AG08395 (cell line): ENCODE measurements at places on chromosomes 1 and 21.

- no peak for DNase-seq
Measured at GRCh38 chr1:165543532-165544438, at the start of gene LRRC52. Gene LRRC52, plus strand, starts transcription at chr1:165544000. Its CDS starts 297 bp downstream, at chr1:165544297.

DNA sequence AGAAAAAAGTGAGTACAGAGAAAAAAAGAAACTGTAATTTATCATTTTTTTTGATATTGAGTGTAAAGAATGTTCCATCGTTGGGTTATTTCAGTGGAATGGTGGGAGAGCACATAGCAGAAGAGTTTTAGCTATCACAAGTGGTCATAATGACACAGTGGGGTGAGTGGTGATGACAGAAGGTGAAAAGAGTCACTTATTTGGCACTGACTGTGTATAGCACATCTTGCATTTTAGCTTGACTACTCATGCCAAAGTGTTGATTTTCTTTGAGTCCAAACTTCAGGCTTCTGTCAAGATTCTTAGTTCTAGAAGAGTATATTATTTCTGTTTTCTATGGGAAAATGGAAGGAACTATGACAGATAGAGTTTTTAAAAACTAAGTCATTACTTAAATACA is 261.2 kb downstream of the GRIK1 start:
- no peak for DNase-seq

DNA sequence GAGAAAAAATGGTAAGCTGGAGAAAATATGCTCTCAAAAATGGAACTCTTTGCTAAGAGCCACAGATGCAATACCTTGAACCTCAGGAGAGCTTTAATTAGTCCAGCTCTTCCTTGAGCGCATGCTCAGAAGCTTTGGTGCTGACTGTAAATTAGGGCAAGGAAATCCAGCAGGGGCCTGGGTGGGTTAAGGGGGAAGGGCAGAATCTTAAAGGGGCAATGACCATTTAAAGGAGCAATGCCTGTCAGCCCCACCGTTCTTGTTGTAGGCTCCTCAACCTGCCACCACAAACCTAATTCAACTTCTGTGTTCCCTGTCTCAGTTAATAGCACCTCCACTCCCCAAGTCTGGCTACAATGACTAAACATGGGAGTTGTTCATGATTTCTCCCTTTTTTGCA is 6.8 kb upstream of the SLC22A15 start:
- no peak for DNase-seq

DNA sequence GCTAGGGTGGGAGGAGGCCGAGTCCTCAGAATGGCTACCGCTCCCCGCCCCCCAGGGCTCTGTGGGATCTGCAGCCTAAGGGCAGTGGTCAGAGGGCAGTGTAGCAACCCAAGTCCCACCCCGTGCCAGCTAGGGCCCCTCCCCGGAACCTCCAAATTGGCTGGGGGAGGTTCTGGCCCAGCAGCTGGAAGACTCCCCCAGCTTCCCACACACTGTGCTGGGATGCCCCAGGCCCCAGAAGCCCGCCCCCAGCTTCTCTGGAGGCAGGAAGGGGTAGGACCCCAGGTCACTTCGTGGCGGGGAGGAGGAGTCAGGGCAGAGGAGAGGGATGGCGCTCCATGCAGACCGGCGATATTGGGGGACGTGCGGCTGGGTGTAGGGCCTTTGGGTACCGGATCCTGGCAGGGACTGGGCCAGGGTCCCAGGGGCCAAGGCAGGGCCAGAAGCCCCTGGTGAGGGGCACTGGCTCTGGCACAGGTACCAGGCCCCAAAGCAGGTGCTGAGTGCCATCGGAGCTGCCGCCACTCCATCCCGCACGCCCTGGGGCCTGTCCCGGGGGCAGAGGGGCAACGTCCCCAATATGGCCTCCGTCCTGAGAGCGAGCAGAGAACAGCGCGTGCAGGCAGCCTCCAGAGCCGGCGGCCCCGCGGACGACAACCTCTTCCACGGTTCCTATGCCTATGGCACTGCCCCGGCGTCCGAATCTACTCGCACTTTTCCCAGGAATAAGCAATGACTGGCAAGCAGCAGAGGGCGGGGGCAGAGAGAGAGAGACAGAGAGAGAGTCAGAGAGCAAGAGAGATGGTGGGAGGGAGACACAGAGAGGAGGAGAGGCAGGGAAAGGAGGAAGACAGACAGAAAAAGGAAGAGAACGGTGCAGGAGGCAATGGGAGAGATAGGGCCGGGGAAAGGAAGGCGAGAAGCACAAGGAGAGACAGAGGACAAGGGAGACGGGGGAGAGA is 65.7 kb downstream of the RAP1GAP start:
- no peak for DNase-seq

GRCh38 chr1:91026777-91027176 is 4.9 kb upstream of the ZNF644 start:
- no peak for DNase-seq

GRCh38 chr1:53276153-53276901 is 38.0 kb upstream of the MAGOH start:
- DNase-seq: no peak

- DNase-seq: no peak
Measured at GRCh38 chr1:55554611-55555010, 339.4 kb upstream of the USP24 start.

DNA sequence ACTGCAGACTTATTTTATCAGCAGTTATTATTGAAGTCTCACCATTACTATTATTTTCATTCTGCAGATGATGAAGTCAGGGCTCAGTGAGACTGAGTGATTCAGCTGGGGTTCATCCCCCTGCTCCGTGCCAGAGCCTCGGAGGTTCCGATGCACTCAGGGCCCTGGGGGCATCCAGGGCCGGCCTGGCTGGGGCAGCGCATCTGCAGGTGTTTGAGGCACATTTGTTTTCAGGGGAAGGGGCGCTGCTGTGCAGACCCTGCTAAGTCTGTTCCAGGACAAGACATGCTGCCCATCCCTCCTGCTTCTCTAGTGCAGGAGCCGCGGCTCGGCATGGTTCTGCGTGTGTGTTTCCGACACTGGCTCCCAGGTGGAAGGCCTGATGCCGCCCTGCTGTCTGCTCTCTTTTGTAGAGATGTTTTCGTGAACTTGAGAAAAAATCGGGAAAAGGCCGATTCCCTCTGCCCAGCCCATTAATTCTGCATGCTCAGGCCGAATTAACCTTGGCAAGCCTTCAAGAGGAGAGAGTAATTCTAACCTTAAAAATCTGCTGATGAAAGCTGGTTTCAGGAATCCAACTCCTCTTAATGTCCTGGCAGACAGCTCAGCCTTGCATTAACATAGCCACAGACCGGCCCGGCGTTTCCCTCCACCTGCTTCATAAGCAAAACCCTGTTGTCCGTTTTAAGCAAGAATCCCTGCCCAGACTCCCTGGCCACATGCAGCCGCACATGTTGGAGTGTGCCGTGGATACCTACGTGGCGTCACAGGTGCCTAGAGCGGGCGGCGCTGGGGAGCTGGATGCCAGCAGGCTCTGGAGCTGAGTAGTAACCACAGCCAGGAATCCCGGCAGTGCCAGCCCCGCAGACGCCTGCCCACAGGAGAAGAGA is 316.0 kb upstream of the VAMP3 start:
- DNase-seq: peak; percentile 35

GRCh38 chr1:33602271-33602670 is 129.8 kb downstream of the ZSCAN20 start:
- no peak for DNase-seq

- DNase-seq: peak; percentile 69
Measured at GRCh38 chr1:218823291-218823900, 350.3 kb upstream of the LYPLAL1 start.

- DNase-seq: peak; percentile 25
Measured at GRCh38 chr1:244137725-244138124, 86.6 kb downstream of the ZBTB18 start.

DNA sequence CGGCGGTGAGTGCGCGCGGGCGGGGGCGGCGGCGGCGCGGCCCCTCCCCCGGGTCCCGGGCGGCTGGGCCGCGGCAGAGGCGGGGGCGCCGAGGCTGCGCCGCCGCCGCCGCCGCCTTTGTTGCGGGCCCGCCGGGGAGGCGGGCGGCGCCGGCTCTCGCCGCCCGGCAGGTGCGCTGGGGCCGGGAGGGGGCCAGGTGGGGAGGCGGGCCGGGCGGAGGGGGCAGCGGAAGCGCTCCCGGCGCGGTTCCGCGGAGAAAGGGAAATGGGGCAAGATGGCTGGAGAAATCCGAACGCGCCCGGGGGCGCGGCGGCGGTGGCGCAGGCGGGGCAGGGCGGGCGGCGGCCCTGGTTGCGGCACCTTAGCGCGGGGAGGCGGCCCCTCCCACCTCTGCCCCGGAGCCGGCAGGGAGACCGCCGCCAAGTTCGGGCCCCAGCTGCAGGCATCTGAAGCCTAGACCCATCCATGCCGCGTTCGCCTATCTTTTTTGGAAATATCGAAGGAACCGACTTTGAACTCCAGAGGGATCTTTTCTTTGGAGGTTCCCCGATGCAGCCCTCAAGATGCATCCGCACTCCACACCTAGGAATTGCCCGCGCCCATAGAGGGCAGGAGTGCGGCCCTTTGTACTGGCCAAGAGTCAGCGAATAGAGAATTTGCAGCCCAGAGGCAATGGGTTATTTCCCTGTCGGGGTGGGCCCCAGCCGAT is 479 bp downstream of the POGK start:
- DNase-seq: peak; percentile 44

DNA sequence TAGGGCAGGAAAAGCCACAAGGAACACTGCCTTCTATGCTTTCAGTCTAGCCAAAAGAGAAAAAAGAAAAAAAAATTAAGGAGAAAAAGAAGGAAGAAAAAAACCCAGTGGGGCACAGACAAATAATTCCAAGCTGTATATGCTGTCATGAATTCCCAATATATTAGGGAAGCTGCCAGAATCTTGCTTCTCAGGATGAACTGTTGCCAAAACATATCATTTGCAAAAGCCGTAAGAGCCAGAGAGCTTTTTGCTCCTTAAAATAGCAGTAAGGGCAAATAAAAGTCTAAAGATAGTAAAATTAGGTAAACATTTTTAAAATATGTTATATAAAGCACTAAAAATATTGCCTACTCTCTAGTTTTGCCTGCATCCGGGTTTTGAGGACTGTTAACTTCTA is 52.1 kb downstream of the PGM1 start:
- DNase-seq: no peak

DNA sequence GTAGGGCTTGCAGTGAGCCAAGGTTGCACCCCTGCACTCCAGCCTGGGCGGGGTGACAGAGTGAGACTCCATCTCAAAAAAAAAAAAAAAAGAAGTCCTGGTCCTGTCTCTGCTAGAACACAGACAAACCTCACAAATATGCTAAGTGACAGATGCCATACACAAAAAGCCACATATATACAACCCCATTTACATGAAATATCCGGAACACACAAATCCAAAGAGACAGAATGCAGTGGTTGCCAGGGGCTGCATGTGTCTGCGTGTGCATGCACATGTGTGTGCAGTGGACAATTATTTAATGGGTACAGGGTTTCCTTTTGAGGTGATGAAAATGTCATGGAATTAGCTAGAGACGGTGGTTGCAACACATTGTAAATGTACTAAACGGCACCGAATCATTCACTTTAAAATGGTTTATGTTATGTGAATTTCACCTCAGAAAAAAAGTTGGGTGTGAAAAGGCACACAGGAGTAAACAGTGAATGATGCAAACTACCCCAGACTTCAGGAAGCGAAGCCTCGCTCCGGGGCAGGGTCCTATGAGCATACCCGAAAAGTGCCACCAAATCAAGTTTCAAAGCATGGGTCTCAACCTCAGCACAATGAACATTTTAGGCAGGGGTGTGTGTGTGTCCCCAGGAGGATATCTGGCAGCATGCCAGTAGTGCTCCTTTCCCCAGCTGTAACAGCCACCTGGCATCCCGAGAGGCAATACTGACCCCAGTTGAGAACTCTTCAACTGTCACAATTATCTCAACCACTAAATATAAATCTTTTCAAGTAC is 48.3 kb downstream of the GNB1 start:
- DNase-seq: no peak

DNA sequence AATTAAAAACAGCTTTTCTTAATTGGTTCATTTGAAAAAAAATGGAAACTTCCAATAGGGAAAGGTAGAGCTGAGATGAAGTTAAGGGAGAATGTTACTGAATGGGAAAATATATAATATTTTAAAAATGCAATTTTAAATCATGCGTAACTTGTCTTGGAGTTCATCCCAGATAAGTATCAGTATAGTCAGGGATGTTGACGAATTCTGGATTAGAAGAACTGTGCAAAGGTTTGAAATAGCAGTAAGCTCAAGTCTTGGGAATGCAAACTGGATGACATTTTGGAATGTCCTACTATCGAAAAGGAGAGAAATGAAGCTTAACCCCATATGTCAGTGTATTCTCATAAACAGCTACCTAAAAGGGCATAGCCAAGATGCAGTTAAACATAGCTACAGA is 4.0 kb upstream of the ST6GALNAC3 start:
- no peak for DNase-seq

GRCh38 chr1:228455715-228456114 is 31.5 kb upstream of the RNF187 start:
- no peak for DNase-seq

DNA sequence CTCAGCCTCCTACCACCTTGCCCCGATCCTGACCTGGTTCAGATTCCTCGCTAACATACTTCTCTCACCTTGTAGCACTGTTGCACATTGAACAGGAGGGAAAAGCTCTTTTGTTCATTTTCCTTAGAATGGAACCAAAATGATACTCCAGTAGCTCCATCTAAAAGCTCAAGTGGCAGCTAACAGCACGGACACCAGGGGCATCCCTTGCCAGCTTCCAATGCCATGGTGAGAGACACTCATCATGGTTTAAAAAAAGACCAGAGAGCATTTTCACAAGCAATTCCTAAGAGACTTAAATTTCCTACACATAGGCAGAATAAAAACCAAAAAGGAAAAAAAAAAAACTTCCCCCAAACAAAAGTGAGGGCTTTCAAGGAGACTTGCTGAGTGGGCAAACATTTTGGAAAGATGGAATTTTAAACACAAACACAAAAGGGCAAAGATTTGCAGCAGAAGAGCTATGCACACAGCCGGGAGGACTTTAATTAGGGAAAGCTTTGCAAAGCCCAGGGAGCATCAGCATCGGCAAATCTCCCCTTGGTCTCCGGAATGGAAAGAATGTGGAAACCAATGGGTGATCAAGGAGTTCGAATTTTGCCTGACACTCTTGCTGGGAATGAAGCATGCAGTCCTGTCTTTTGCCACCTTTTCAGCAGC is 84.3 kb downstream of the CAPZB start:
- no peak for DNase-seq

DNA sequence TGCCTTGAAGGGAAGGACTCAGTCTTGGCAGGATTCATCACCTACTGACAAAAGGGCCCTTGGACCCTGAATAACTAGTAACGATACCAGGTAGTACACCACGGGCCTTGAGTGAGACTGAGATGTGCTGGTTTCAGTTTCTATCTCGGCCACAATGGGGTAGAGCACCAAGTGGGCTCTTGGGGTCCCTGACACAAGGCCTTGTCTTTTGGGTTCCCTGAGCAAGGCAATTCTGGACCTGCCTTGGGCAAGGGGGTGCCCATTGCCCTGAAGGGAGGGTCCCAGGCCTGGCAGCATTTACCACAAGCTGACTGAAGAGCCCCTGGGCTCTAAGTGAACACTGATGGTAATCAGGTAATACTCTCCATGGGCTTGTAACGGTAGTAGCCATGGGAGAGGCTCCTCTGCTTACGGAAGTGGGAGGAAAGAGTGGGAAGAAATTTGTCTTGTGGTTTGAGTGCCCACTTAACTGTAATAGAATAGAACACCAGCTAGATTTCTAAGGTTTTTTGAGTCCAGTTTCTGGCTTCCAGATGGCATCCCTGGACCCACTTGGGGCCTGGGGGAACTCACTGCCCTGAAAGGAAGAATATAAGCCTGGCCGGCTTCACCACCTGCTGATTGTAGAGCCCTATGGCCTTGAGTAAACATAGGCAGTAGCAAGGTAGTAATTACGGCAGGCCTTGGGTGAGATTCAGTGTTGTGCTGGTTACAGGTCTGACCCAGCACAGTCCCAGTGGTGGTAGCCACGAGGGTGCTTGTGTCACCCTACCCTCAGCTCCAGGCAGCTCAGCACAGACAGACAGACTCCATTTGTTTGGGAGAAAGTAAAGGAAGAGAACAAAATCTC is 58.5 kb downstream of the WDR4 start:
- no peak for DNase-seq
